ENCODE measurements at places on chromosomes 2 and 18. TPM values are rescaled to one million over a fixed set of nuclear protein-coding genes. Genes with fewer than 3 reads are reported as not detected.

The PDE11A gene
- total RNA-seq: 0.04 TPM

The ZNF516 gene
- total RNA-seq: 9.3 TPM

The PSMA8 gene
- total RNA-seq: not detected

The BMP10 gene
- not detected for total RNA-seq

The STEAP3 gene
- total RNA-seq: 12.2 TPM

The ADAM23 gene
- total RNA-seq: 15.3 TPM

The HNMT gene
- total RNA-seq: 11.3 TPM

The KIAA2012 gene
- total RNA-seq: not detected

The STON1 gene
- 10.5 TPM for total RNA-seq

Measured in pulmonary artery endothelial cell (primary cell).